ENCODE measurements at places on chromosomes 1 and 21. TPM values are rescaled to one million over a fixed set of nuclear protein-coding genes. Genes with fewer than 3 reads are reported as not detected.

The CFAP74 gene
- not detected for total RNA-seq

The DLGAP3 gene
- total RNA-seq = 0.33 TPM

The DRAXIN gene
- 12.1 TPM for total RNA-seq

The LCE2C gene
- not detected for total RNA-seq

The CHODL gene
- total RNA-seq = not detected

The CRNN gene
- not detected for total RNA-seq

The TBCE gene
- 25.0 TPM for total RNA-seq

The DIO1 gene
- not detected for total RNA-seq

The TXLNA gene
- 33.3 TPM for total RNA-seq

The PLEKHG5 gene
- 0.16 TPM for total RNA-seq

The NR1I3 gene
- total RNA-seq = not detected
